Colonic mucosa (tissue), 4 donors: ENCODE measurements at places on chromosomes 13 and 19. TPM values are rescaled to one million over a fixed set of nuclear protein-coding genes. Genes with fewer than 3 reads are reported as not detected.

UGGT2 gene
- 18.0 TPM for total RNA-seq

CCDC97 gene
- 30.5 TPM for total RNA-seq

UBE2L5 gene
- total RNA-seq: not detected

CLEC4G gene
- 0.17 TPM for total RNA-seq

ZNF581 gene
- total RNA-seq: 20.3 TPM

IFT88 gene
- 12.0 TPM for total RNA-seq

NTN5 gene
- total RNA-seq: not detected

IGSF23 gene
- total RNA-seq: not detected

ONECUT3 gene
- total RNA-seq: not detected

PGLYRP1 gene
- total RNA-seq: not detected

TMEM59L gene
- total RNA-seq: 0.27 TPM

CEACAM3 gene
- total RNA-seq: 2.8 TPM

F2RL3 gene
- total RNA-seq: 0.84 TPM

POMP gene
- total RNA-seq: 94.1 TPM

- DNase-seq: no peak
Measured at GRCh38 chr19:35055715-35056179, 14.2 kb downstream of the HPN start.

DNA sequence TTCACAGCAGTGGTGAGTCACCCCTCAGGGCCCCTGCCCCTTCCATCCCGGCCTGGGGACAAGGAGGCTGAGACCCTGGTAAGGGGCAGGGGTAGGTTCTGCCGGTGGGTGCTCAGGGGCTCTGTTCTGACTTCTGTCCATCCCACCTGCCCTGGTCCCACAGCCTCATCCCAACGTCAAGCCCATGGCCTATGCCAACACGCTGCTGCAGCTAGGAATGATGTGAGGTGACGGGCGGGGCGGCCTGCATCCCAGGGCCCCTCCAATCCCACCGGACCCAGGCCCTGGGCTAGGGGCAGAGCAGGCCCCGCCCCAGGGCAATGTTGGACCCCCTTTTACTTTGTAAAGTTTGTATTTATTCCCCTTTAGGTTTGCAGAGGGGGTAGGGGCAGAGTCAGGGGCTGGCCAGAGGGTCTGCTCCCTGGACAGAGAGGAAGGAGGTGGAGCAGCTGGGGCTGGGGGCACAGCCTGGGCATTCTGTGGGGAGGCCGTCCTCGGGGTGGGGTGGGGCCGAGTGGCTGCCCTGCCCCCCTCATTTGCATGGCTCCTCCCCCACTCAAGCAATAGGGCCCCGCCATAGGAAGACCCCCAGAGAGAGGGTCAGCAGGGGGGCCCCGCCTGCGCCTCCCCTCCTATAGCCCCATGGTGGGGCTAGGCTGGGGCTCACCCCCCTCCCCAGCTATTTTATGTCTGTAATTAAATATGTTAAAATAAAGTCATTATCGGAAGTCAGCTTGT, 23.1 kb downstream of the CCDC8 start:
- DNase-seq: no peak

GRCh38 chr19:14525729-14526128, 3.7 kb upstream of the TECR start:
- DNase-seq: no peak

- no peak for DNase-seq
Measured at GRCh38 chr13:105670179-105670990, 865.1 kb downstream of the EFNB2 start.

DNA sequence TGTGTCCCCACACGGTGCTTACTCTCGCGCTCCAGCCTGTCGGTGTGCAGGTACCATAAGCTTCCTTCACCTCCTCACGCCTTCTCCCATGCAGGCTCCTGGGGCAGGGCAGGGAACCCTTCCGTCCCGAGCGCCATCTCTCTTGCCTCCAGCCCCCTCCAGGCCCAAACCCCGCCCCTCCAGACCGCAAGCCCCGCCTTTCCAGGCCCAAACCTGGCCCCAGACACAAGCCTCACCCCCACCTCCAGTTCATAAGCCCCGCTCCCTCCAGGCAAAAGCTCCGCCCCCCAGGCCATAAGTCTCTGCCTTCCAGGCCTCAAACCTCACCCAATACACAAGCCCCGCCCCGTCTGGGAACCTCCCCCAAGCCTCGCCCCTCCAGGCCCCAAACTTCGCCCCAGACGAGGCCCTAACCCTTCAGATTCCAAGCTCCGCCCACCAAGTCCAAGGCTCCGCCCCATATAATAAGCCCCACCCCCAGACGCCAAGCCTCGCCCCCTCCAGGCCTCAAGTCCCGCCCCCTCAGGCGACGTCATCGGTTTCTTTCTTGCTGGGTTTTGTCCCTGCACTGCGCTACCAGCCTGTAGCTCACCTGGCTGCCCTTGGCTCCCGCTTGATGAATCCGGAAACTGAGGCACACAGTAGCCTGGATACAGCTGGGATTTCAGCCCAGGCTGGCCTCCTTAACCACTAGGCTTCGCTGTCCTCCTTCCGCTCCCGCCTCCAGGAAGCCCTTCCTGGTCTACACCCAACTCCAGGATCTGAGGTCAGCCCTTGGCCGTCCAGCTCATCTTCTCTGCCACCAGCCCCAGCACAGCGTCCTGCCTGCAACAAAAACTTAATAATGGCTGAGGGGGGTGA, 16.1 kb downstream of the MKNK2 start:
- DNase-seq: peak; percentile 91

DNA sequence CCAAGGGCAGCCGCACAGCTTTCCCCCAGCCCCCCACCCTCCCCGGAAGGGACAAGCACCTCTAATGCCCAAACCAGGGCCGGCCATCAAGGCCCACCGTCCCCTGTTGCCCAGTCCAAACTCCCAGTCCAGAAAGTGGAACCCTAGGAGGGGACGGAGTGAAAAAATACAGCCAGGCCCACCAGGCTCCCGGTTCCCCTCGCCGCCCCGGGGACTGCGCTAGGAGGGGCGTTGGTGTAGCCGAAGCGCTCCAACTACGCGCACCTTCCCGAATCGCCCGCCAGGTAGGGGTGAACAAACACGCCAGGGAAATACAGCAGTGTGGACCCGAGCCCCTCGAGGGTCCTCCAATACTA, 1.3 kb downstream of the KLF16 start:
- no peak for DNase-seq

GRCh38 chr13:100600461-100600860, 11.9 kb upstream of the GGACT start:
- no peak for DNase-seq

- no peak for DNase-seq
Measured at GRCh38 chr13:49044836-49045235, 69.1 kb downstream of the FNDC3A start.

DNA sequence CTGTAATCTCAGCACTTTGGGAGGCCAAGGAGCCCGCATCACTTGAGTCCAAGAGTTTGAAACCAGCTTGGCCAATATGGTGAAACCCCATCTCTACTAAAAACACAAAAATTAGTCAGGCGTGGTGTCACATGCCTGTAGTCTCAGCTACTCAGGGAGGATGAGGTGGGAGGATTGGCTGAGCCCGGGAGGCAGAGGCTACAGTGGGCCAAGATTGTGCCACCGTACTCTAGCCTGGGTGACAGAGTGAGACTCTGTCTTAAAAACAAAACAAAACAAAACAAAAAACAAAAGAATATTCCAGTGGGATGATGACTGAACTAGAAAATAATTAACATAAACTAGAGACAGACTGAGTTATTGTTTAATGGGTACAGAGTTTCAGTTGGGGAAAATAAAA, 81.7 kb upstream of the ABCC4 start:
- DNase-seq: no peak

- no peak for DNase-seq
Measured at GRCh38 chr13:42064259-42064658, 15.8 kb downstream of the DGKH start.

- no peak for DNase-seq
Measured at GRCh38 chr19:19595171-19595701, 23.3 kb downstream of the PBX4 start.

GRCh38 chr13:98310485-98311199, 133.6 kb upstream of the RNF113B start:
- DNase-seq: no peak

GRCh38 chr13:74128156-74128767, 5.9 kb downstream of the KLF12 start:
- DNase-seq: no peak

- DNase-seq: no peak
Measured at GRCh38 chr13:108402850-108403249, 133.3 kb downstream of the TNFSF13B start.

DNA sequence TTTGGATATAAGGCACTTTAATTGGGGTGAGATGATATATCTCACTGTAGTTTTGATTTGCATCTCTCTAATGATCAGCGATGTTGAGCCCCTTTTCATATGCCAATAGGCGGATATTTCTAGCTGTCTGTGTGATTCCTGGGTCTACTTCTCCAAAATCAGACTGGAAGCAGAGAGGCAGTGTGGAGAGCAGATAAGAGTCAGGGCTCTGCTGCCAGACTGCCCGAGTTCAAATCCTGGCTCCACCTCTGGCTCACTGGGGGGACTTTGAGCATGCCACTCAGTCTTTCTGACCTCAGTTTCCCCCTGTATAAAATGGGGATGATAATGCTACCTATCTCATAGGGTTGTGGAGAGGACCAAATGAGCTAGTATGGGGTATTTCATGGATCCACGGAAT, 24.0 kb upstream of the ACP7 start:
- no peak for DNase-seq

DNA sequence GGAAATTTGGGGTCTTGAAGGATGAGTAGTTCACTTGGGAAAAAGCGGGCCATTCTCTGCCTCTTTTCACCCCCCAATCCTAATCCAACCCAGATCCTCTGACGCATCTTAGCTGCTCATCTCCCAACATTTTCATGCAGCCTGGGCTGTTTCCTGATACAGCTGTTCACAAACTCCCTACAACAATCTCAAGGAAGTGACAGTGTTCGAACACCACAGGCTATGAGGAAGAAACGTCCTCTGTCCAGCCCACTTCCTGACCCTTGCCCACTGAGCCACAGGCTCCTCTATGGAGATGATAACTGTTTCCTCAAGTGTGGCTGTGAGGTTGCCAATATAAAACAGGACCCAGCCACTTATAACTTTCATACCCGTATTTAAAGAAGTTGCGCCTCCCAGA, 16.2 kb downstream of the LMTK3 start:
- DNase-seq: no peak

GRCh38 chr19:56900573-56901097, 60.1 kb upstream of the PEG3 start:
- no peak for DNase-seq

DNA sequence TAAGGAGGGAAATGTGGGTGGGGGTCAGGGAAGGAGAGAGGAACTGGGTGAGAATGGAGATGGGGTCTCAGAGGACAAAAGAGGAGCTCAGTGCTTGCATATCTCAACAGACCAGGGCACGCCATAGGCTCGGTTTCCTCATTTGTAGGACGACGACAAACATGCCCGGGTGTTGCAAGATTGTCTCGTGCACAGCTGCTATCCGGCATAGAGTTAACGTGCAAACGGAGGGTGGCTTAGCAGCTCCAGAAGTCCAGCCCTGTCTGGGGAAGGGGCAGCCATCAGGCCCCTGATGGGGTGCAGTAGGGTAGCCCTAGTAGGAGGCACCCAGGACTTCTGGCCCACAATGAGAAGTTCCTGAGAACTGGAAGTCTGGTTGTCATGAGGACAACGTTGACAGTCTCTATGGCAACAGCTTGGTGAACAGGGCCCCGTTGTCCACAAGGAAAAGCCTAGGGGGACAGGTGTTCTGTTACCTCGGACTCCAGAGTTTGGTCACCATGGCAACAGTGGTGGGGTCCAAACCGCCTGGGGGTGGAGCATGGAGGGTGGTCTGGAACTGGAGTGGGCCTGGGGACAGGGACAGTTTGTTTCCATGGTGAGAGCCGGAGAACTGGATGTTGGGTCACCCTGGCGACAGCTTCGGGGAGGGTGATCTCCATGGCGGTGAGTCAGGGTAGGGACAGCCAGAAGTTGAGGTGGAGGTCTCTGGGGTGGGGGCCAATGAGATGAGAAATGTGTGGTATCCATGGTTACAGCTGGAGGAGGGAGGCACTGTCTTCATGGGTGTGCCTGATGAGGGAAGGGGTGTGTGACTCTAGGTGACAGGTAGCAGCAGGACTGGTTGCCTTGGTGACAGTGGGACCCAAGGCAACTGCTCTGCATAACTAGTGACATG, 16.8 kb downstream of the TM6SF2 start:
- DNase-seq: no peak

DNA sequence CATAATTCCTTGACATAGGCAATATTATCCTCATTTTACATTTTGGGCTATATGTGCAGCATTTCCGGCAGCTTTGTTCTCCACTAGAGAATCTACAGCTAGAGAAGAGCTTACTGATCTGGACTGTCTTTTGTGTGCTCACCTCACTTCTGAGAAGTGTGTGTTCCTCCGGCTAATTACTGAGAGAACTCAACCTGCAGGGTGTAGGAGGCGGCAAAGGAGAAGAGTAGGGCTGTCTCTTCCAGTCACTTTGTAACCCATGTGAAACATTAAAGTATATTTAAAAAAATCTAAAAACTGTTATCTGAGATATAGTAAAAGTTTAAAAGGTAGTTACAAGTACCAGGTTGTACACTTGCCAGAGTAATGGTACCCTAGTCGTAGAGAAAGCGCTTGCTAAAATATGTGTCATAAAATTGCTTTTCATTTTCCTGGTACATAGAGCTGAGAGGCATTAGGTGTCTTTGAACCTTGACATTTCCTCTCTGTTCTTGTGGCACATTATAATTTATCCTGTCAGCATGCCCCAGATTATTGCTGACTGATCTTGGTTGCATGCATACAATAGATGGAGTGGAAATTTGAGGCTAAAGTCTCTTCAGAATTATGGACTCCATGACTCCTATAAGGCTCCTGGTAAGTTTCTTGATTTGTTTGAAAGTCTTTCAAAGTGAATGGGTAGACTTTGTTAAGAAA, 381.9 kb downstream of the LMO7 start:
- DNase-seq: no peak

DNA sequence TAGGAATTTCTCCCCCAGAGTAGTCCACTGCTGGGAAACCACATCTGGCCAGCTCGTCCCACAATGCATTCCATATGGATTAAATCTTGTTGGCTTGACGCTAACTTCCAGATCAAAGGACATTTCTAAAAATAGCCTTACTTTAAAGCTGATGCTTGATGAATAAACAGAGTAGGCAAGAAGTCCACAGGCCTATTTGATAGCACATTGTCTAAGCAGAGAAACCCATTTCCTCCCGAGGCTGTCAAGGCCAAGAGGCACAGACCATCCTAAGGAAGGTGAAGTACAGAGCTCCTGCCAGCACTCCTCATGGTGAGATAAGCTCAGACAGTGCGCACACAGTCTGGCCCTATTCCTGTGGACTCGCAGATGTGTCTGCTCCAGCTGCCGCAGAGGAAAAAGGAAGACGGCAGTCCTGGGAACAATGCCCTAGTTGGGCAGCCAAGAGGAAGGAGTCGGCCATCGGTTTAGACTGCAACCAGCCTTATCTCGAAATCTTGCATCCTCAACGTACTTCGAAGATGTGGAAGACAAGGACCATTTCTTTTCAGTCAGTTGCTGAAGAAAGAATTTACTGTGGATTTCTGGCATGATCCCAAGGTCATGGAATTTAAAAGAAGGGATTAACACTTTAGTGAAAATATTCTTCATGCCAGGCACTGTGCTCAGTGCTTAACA, 156.8 kb downstream of the RGCC start:
- DNase-seq: no peak

DNA sequence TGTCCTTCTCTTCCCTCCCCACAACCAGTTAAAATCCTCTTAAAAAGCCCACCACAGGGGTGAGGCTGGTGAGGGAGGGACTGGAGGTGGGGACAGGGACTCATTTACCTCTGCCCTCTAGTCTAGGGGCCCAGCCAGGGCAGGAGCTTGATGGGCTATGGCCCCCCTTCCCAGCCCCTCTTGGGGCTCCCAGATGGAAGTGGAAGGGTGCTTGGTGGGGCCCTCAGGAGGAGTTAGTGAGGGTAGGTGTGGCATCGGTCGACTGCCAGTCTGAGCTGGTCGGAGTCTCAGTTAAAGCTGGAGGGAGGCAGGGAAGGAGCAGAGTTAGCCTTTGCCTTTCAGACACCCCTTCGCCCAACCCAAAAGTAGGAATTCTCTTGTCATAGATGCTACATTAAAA, 10.5 kb downstream of the ZNF526 start:
- DNase-seq: no peak
